Fibroblast of skin of right biceps (primary cell): ENCODE measurements at places on chromosomes 4 and X.

DNA sequence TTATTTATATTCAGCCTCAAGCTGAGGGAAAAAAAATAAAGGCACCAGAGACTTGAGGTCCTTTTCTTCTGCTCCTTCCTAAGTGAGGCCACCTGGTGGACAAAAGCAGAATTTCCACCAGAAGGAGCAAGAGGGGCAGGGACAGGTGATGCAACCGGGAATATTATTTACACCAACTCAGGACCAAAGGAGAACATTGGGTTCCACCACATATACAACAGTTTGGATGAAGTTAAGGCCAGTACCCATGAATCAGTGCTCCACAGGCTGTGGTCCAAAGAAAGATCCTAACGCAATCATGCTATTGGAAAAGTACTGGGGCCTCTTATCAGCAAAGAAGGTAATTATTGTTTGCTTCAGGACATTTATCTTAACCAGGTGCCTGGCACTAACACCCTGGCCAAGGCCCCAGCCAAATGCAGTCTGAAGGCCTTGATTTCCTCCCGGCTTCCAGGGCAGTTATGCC lies 57.4 kb downstream of the TSC22D3 start:
- peak; percentile 84 for DNase-seq

GRCh38 chrX:151516538-151517187 lies 46.8 kb upstream of the PASD1 start:
- no peak for DNase-seq

- no peak for DNase-seq
Measured at GRCh38 chrX:101407167-101407747, 468 bp downstream of the GLA start.

GRCh38 chrX:71637848-71638247 lies 19.5 kb upstream of the CXCR3 start:
- DNase-seq = peak; percentile 40

DNA sequence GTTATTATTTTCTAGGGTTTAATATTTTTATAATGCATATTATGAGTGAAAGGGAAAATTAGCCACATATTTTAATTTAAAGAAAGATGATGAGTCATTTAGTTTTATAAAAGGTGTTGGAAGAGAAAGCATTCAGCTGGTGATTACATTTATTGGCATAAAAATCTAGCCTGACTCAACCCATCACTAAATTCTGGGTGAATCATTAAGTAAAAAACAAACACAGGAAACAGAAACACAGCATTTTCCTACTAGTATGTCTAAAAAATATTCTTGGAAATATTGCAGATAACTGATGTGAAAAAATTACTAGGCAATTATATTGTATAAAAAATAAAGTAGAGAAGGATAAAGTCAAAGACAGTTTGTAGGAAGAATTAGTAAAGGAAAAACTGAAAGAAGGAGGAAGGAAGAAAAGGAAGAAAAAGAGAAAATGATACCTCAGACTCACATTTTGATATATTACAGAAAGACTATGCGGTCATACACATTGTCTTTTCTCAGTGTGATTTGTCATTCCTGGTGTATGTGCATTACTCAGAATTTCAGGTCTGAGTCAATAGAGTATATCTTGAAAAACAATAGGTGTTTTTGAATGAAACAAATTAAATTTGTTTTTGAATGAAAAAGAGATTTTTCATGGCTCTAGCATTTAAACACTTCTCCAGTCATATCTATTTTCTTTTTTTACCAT lies 48.0 kb upstream of the SPOCK3 start:
- no peak for DNase-seq

- no peak for DNase-seq
Measured at GRCh38 chr4:134388351-134388750, 186.8 kb upstream of the PABPC4L start.

- no peak for DNase-seq
Measured at GRCh38 chr4:87390551-87390890, 467 bp downstream of the HSD17B11 start.

GRCh38 chr4:17690898-17691297 lies 76.5 kb downstream of the MED28 start:
- no peak for DNase-seq

GRCh38 chrX:48695925-48696300 lies 621 bp upstream of the SUV39H1 start:
- no peak for DNase-seq

DNA sequence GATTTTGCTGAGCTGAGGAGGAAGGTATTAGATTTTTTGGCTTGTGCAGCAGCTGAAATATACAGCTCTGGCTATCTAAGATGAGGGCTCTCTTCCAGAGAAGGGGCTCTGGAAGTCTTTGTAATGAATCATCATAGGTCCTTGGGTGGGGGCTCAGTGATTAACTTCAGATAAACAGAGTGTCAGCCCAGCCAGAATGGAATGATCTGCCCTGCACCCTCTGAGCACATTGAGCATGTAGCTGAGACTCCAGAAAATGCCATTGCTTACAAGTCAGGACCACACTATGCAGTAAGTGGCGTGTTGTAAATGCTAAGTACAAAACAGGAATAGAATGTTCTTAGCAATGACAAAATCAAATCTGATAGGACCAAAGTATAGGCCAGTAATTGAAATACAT lies 836.0 kb downstream of the PDHA2 start:
- DNase-seq = peak; percentile 8

- DNase-seq = no peak
Measured at GRCh38 chr4:67292636-67293035, 252.7 kb downstream of the CENPC start.

DNA sequence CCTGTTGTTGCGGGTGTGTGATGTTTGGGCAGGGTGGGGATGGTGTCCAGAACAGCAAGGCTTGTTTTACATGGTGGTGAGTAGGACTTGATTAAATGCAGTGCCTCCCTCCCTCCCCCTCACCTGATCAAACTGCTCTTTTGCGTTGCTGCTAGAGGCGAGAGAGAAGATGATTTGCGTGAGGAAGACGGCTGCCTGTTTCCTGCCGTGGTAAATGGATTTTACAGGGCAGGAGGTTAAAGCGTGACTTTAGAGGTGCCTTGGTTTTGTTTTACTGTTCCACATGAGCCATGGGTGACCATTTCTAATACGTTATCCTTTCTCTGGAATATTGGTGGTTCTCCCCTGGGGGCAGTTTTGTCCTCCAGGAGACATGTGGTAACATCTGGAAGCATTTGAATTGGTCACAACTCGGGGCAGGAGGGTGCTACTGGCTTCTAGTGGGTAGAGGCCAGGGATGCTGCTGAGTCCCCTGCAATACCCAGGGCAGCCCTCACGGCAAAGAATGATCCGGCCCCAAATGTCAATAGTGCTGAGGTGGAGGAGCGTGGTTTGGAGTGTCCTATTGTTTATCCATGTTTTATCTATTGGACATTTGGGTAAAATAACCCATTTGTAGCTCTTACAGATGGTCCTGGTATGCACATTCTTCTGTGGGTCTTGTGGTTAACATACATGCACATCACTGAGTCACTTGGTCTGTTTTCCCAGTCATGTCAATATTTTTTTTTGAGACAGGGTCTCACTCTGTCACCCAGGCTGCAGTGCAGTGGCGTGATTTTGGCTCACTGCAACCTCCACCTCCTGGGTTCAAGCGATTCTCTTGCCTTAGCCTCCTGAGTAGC lies 73.7 kb downstream of the SHROOM2 start:
- peak; percentile 72 for DNase-seq

GRCh38 chrX:54640103-54640690 lies 110.2 kb downstream of the GNL3L start:
- peak; percentile 3 for DNase-seq

- no peak for DNase-seq
Measured at GRCh38 chr4:148015058-148015457, 283.2 kb downstream of the ARHGAP10 start.

- no peak for DNase-seq
Measured at GRCh38 chr4:13777341-13777740, 149.8 kb upstream of the BOD1L1 start.

DNA sequence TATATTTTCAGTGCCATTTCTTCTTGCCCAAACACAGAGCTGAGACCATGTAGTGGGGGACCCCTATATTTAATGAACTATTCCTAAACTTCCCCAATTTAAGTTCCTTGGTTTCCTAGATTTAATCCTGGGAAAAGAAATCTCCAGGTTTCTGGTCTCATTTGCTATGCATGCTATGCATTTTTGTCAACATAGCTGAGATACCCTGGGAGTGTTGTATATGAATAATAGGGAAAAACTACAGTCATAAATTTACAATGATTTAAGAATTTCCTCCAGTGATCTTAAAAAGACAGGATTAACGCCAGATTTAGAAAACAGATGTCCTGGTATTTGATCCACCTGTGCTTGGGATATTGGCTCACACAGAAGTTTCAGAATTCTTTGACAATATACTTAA lies 136.8 kb upstream of the RAPGEF2 start:
- peak; percentile 43 for DNase-seq

DNA sequence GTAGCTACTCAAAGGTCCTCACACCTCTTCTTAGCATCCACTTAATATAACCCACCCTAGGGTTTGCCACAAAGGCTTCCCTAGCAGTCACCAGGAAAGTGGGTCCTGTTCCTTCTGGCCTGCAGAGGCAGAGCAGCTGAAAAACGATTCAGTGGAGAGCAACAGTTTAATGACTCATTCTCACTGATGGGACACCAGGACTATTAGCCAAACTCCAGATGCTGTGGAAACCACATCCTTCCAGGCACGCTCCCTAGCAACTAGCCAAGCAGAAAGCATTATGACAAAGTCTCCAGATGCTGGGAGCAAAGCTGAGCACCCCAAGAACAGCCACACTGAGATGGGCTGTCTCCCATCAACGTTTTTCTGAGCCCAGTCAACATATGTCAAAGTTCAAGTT lies 30.3 kb upstream of the UTP14A start:
- DNase-seq = peak; percentile 71

DNA sequence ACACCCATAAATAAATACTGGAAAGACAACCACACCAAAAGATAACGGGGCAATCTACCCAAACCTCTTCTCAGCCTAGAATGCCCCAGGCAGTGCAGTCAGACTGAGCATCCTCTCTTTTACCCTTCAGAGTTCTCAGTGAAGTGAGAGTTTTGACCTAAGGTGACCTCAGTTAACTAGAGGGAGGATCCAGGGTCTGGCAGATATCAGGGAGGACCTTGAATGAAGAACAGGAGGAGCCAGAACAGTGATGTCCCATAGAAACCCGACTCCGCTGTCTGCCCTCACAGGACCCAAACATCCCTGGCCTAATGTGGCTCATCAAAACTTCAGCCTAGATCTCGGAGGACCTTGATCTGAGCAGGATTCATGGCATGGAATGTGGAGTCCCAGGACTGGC lies at the start of gene MAGEB3:
Gene MAGEB3 (plus strand): TSS at position 263 of the 400 bp plus-strand sequence. CDS start 5,268 bp downstream, outside the sequence.
- no peak for DNase-seq

DNA sequence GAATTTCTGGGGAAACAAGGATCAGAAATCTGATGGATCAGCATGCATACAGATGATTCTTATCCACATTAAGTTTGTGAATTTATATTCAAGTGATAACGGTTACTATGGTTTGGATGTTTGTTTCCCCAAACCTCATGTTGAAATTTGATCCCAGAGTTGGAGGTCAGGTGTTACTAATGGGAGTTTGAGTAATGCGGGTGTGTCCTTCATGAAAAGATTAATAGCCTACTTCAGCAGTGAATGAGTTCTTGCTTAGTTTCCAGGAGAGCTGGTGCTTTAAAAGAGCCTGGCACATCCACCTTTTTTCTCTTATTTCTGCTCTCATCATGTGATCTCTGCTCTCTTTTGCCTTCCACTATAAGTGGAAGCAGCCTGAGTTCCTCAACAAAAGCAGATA lies 712.4 kb downstream of the IL1RAPL1 start:
- DNase-seq = no peak

DNA sequence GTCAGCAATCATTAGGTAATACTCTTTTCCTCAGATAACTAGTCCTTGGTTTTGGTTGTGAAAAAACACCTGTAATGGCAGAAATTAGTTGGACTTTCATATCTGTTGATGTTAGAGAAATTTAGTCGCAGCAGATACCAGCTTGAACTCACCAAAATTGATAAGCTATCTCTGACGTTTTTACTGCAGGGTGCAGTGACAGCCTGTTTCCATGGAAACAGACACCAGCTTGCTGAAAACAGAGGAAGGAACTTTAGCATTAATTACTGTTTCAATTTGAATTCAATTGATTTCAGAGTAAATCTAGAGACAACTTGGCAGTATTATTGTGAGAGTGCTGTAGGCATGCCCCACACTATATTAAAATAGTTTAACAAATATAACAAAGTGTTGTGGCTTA lies 246.5 kb downstream of the PPP1R2C start:
- DNase-seq = no peak

DNA sequence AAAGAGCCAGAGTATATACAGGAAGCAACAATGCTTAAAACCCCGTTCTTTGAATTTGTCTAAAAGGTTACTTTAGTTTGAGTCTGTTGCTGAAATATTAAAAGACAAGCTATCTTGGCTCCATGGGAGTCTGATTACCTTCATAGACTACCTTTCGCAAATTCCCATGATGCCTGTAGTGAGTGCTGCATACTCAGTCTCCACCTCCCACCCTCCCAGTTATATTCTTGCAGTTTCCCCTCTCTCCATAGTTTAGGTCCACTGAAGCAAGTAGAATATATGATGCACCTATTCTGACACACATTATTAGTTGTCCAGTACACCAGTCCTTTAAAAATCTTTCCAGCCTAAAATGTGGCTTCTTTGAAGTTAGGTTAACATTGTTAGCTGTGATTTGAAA lies 2.4 kb downstream of the CNKSR2 start:
- no peak for DNase-seq

DNA sequence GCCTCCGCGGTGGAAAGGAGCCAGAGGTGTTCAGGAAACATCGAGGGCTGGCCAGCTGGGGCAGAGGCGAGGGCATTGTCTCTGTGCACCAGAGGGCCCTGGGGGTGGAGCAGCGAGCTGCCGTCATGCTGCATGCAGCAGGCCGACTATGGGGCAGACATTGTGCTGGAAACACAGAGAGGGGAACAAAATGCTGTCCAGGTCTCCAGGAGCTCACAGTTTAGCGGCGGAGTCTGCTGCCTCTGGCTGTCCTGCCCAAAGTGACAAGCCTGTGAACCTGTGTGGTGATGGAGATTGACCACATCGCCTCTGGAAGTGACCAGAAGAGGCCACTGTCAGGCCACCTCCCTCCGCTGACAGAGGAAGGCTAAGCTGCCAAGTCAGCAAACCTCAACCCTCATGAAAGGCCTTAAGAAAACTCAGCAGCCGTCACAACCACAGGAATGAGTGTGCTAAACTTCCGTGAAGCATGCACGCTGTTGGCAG lies 20.1 kb upstream of the SASH3 start:
- DNase-seq = peak; percentile 76

DNA sequence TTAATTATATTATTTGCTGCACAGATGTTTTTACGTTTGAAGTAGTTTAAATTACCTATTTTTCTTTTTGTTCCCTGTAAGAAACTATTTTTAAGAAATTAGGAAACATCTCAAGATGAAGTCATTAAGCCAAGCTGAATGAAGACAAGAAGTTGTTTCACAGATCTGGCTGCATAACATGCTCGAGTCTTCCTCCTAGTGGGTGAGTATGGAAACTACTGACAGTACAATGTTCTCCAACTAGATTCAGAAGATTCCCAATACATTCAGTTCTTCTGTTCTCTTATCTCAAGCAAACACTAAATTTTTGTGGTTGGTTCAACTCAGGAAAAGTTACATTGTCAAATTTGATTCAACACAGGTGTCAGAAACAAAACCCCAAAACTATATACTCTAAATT lies 256.8 kb upstream of the VCX start:
- peak; percentile 1 for DNase-seq
